ELF-1 (cell line): ENCODE measurements at places on chromosomes 2 and 18.

GRCh38 chr2:236177604-236177966, 9.4 kb upstream of the GBX2 start:
- DNase-seq: peak; percentile 94

DNA sequence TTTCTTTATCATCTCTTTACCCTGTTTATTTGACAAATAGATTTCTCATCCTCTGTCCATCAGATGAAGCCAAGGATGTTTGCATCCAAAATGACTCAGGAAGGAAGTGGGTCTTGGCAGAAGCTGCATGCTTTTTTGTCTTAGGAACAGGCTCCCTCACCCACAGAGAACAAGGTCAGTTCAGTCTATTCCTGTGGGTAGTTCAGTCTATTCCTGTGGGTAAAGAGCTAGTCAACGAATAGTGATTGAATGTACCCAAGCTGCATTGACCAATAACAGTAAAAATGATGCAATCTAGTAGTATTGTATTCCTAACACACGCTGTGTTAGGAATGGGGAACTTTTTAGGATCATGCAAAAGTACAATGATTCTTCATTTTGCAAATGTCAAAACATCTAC, 290.8 kb upstream of the TANK start:
- DNase-seq: no peak

DNA sequence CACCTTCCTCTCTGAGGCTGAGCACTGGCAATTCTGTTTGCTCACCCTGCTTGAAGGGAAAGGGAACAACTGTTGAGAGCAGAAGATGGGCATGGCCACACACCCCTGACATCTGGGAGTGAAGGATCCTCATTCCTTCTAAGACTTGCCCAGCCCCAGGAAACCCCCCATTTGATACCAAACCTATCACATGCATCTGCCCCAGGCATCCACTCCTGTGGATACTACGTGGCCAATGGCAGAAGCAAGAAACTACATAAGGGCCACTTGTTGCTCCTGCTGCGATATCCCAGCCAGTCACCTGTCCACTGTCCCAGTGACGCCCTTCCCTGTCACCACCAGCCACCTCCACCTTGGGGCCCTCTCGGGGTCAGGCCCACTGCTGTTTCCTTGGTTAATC, 185.2 kb downstream of the SMAD2 start:
- no peak for DNase-seq

DNA sequence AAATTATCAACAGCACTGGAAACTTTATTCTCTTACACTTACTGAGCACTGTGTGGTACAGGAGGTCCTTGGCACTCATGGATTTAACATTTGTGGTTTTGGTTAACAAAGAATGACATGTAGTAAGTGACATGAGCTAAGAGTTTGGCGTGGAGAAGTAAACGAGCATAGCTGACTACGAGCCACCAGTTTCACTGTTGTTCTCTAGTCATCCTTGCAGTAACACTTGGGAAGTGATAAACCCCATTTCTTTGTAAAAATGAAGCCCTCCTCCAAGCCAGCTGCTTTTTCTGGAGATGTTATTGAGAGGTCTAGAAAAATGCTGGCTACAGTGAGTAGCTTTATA, 32.7 kb downstream of the QPCT start:
- no peak for DNase-seq
